GM12891 (cell line): ENCODE measurements at places on chromosomes 6 and 20.

GRCh38 chr6:42961020-42961470, 491 bp downstream of the GNMT start:
- no peak for DNase-seq

DNA sequence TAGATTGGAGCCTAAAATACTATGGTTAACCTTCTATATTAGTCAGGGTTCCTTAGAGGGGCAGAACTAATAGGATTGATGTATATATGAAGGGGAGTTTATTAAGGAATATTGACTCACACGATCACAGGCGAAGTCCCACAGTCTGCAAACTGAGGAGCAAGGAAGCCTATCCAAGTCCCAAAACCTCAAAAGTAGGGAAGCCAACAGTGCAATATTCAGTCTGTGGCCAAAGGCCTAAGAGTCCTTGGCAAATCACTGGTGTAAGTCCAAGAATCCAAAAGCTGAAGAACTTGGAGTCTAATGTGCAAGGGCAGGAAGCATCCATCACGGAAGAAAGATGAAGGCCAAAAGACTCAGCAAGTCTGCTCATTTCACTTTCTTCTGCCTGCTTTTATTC, 133.5 kb upstream of the ADGRF1 start:
- no peak for DNase-seq

GRCh38 chr6:123105561-123105960, 109.5 kb downstream of the CLVS2 start:
- no peak for DNase-seq

- DNase-seq = no peak
Observed at GRCh38 chr20:59665656-59666555, 61.6 kb downstream of the PHACTR3 start.

DNA sequence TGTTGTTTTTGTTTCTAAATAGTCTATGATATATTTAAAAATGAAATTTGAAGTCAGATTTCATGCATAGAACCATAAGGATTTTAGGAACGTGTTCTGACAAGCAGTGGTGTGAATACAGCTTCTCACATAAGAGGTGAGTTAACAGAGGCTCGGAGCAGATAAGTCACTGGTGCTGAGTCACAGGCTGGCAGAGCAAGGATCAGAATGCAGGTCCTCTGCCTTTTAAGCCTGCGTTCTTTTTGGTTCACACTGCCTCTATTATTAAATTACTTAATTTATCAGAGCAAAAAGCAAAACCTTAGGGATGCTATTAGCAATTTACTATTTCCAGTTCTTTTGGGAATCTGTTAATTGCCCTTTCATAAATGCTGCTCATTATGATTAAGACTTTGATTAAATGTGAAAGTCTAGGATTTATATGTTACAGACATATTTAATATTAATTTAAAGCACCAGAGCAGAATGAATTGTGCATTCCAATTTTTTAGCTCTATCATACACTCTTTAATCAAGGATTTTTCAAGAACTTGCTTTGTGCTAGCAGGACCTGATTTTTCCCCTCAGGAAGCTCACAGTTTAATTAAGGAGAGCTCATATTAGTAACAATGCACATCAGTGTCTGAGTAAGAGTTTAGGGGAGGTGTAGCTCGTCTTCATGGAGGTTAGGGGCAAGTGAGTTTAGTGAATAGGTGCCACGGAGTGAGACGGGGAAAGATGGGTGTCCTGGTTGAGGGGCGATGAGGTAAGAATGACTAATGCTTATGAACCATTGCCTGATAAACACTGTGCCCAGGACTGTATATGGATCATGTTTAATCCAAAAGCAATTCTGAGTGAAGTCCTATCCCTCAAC, 212.7 kb upstream of the AGPAT4 start:
- DNase-seq = no peak

- DNase-seq = no peak
Observed at GRCh38 chr6:22362361-22362760, 65.5 kb upstream of the PRL start.
